Stimulated activated CD4-positive, alpha-beta T cell treated with anti-CD3 and anti-CD28 coated beads, Interleukin-2, amount 100 ng/mL, for 48 hours (primary cell): ENCODE measurements at places on chromosomes 12 and 14.

DNA sequence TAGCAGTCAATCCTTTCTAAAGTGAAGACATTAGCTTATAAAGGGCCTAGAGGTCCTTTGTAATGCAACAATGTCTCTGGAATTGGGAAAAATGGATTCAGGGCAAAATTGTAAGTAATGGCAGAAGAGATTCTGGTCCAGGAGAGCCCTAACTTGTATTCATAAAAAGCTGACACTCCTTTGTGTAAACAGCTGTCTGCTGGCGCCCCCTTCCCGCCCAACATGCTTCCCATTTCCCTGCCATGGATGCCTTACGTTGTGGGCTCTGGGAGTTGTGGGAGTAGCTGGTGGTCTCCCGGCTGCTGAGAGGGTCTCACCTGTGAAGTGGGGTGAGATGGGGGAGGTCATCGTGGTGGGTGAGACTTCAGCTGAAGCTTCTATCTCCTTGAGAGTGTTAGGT is 2.3 kb downstream of the ACRBP start:
- no peak for DNase-seq

GRCh38 chr14:93984987-93985410 is 8.6 kb upstream of the ASB2 start:
- DNase-seq: no peak

- DNase-seq: peak; percentile 70
Measured at GRCh38 chr12:54984658-54985376, at the start of gene TESPA1. Gene TESPA1 (minus strand): TSS chr12:54984762. CDS start chr12:54974562, 10,200 bp downstream.

DNA sequence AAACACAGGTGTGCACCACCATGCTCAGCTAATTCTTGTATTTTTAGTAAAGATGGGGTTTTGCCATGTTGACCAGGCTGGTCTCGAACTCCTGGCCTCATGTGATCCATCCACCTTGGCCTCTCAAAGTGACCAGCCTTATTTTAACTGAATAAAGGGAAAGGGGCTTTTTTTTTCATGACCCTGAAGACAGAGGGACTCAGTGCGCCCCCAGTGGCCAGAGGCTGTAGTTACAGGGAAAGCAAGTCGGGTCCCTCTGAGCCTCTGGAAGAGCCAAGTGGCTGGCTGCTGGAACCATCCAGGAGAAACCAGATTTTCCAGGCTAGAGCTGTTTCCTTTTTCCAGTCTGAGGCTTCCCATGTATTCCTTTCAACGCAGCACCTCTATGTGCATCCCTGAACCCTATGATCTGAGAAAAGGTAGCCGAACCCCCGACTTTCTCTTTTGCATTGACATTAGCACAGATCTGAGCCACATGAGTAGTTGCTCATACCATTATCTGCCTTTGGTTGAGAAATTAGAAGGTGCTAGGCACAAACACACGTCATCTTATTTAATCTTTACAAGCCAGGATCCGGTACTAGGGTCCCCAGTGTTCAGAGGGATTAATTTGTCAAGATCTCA is 342.7 kb downstream of the CACNA1C start:
- peak; percentile 37 for DNase-seq

- DNase-seq: no peak
Measured at GRCh38 chr12:34393821-34394150, 371.5 kb downstream of the ALG10 start.

DNA sequence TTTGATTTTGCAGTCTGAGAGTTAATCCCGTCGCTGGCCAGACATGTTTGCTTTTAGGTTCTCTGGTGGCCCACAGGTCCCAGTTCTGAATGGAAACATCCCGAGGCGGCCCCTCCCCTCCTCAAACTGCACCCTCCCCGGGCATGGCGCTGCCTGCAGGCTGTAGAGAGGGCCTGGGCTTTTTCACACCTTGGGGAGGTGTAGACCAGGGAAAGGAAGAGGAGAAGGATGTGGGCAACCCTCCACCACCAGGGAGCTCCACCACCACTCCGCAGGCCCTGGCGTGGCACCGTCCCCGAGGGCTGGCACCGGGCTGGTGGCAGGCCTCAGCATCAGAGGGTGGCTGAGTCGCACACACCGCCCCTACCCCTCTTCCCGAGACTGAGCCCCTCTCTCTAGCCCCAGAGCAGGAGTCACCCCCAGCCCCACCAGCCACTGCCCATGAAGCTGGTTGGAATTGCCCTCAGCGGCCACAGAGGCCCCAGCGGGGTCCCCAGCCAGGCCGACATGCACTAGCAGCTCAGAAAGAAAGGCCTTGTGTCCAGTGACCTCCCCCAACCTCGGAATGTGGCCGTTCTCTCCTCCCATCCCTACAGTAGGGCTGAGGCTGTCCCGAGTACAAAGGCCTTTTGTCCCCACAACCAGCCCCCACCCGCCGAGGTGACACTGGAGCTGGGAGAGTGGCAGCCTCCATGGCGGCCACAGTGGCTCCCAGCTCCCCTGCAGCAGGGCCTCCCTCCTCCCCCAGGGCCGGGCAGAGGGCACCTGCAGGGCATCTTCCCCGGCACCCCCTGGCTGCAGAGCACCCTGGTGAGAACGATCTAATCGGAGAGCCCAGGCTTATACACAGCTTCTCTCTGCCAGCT is 23.5 kb upstream of the INF2 start:
- peak; percentile 30 for DNase-seq
